Mucosa of gallbladder (tissue), 1 donor: ENCODE measurements at places on chromosomes 3 and 15.

DNA sequence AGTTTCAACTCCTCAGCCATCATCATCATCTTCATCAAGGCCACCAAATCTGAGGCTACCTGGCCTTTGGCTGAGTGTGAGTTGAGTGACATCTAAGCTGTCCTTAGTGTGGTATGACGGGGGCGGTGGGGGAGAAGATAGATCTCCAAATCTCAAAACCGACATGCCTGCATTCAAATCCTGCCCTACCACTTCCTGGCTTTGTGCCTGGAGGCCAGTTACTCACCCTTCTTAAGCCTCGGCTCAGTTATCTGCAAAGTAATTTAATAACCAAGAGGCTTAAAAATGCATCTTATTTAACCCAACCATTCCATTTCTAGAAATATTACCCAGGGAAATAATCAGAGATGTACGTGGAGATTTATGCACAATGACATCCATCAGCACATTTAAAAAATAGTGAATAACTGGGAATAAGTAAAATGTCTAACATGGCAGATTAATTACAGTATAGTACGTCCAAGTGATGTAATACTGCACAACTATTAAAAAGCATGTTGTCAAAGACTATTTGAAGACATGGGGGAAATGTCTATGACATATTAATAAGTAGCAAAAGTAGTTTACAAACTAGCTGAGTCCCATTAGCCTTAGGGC, 167.4 kb downstream of the NTRK3 start:
- DNase-seq, result no peak

- DNase-seq, result no peak
Observed at GRCh38 chr15:80415358-80415670, 11.1 kb downstream of the ARNT2 start.

DNA sequence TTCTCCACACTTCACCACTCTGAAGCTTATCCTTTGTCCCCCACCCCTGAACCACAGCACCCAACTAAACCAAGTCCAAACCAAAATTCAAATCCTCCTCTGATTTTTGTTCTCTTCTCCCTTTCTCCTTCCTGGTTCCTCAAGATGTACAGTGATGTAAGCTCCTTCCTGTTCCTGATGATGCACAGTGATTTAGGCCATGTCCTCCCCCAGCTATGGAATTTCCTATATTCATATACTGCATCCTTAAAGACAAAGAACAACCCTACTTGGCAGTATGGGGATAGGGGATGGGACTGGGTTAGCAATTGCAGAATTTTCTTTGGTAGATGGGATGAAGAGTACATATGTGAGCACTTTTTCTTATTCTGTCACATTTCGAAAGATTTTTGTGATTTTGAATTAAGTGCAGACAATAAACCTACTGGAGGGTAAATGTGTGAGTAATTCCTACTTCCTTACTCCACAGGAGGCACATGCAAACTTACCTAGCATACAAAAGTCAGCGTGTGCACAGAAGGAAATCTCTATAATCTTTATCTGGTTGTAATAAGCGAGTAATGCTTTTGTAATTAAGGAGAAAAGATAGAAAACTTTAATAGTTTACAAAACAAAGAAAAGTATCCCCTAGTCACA, 125.0 kb downstream of the ANO10 start:
- DNase-seq, result no peak

DNA sequence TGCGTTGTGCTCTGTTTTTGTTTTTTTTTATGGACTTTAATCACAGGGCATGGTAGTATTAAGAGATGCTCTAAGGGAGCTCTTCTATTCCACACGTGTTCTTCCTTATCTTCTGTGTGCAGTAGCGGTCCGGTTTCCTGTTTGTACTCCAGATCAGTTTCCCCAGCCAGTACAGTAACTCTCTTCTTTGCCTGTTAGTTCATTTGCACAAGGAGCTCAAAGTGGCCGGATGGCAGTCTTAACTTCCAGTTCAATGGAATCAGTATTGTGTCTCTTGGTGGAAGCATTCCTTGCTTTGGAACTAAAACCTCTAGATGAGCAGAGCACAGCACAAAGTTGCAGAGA, 122.0 kb downstream of the KLF13 start:
- DNase-seq, result no peak

GRCh38 chr3:31004025-31004678, 109.7 kb upstream of the GADL1 start:
- no peak for DNase-seq

GRCh38 chr3:18119866-18120265, 305.3 kb downstream of the SATB1 start:
- DNase-seq, result no peak

GRCh38 chr3:142273501-142273900, 48.1 kb upstream of the GK5 start:
- no peak for DNase-seq

GRCh38 chr3:195077611-195078540, 193.1 kb downstream of the XXYLT1 start:
- no peak for DNase-seq

- no peak for DNase-seq
Observed at GRCh38 chr3:169527507-169527906, 136.0 kb downstream of the MECOM start.

DNA sequence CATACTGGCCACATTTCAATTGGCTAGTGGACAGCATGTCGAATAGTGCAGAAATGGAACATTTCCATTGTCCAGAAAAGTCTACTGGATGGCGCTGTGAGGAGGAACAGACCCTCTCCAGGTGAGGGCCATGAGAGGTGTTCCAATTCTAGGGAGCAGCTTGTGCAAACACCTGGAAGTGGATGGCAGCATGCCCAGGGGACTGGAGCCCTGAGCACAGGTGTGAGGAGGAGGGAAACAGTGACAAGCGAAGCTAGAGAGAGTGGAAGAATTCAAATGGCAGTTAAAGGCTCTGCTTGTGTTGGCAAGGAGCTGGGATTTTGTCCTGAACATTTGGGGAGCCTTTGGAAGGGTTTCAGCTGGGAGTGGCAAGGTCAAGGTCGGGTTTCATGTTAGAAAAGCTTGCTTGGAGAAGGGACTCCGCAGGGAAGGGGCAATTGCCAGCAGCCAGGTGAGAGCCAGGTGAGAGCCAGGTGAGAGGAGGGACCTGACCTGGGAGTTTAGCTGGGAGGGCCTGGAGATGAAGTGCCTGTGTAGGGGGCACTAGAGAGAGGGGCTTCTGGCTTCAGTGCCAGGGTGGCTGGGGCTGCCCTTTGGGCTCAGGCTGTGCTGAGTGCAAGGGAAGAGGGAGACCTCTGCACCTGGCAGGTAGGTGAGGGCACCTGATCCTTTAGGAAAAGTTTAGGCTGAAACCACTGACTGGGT, 93.8 kb downstream of the LINGO1 start:
- peak; percentile 41 for DNase-seq

DNA sequence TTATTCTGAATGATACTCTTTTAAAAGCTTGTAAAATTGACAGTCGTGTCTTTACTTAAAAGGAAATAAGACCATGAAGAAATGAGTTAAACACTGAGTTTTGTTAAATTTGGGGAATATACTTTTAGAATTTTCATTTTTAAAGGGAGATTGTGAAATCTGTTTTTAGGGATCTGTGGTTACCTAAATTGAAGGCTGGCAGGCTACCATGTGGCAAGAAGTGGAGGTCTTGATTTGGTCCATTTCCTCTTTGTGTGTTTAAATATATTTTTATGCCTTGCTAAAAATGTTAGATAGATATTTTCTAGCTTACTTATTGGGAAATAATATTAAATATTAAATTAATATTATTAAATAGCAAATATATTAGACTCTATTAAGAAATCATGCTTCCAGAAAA, 36.6 kb upstream of the SLC22A13 start:
- DNase-seq, result no peak

DNA sequence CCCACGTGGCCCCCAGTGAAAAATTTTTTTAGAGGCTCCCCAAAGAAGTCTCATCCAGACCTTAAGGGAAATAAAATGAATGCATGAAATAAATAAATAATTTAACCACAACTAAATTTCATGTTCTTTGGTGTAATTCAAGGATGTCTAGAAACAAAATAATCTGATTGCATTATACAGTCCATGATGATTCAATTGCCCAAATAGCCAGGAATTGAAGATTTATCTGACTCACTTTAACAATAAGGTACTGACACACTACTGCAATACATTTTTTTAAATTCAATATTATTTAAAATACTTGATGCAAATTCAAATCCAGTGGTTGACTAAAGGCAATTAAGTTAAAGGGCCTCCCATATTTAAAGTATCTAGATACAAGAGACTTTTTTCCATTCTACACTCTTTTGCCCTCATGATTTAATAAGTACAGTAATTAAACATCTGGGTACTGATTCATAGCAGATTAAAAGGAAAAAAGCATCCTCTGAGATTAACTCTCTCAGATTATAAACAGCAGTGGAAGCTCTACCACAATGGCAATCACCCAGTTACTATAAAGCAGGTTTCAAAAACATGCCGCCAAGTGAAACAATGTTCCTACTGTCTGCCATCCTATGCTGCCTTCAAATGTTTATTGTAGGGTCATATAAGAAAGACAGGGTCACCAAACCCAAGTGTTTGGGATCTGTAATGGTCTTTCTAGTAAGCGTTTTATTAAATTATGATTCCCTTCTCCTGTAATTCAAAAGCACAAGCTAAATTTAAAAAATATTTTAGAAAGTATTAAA, 9.9 kb downstream of the UQCC5 start:
- no peak for DNase-seq

DNA sequence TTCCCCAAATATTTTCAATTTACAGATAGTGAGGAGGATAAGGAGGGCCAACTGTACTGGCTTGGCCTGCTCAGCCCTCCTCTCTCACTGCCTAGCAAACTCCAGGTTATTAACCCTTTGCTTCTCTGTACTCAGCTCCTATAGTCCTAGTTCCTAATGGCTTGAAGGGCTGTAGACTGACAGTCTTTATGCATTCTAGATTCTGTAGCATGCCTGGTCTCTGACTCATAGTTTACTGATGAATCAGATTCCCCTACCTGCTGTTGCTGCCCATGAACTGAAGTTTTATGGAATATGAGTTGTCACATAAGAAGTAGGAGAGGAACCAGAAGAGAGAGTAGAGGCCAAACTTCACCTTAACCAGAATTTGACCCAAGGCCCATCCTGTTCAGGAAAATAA, 27.1 kb upstream of the MAP3K13 start:
- DNase-seq, result no peak

- no peak for DNase-seq
Observed at GRCh38 chr15:79592126-79592525, 160.0 kb downstream of the MINAR1 start.

DNA sequence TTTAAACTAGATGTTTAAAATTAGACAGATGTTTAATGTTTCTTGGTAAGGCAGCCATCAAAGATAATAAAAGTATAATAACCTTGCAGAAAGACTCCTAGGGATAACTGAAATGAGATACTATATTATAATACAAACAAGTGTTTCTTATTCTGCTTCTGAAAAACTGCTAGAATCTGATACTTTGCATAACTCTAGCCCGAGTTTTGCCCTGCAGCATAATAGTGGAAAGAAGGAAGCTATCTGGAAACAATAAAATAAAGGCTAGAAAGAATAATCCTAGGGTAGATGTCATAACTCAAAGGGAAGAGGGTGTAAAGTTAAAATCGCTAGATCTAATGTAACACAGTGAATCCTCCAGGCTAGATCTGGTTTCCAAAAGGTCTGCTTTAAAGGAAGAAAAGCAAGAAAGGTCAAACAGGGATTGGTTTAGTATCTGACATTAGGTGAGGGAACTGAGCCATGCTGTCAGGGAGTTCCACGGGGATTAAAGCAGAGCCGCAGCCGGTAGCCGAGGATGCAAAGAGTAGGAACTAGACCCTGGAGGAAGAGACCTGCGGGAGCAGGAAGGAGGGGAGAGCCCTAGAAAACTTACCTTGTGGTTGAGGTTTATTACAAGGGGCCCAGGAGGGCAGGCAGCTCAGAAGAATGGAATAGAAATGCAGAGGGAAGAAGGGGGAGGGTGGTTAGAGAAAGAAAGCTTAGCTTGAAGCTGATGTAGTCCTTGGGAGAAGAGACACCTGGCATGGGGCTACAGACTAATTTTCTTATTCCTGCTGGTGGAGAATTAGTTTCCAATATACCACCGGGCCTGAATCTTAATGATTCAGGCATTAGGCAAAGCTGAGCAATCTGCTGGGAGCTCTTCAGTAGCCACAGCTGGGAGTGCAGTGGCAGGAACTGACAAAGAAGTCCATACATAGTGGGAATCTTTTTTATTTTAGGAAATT, 46.1 kb upstream of the TUSC7 start:
- no peak for DNase-seq

DNA sequence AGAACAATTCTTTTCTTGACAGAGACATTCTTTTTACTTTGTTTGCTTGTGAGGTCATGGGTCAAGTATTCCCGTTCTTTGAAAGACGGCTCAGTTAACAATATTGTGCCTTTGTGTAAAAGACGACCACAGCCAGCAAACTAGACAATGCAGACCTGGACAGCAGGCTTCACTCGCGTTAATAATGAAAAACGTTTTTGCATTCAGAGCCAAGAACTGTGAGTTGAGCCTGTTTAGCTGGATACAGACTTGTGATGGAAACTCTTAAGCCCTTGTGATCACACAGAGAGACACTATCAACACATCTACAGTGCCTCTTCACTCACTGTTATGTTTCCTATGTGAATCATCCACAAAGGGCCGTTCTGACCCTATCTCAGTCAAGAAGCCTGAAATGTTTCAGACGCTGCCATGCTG, 37.3 kb upstream of the CMTM7 start:
- no peak for DNase-seq

DNA sequence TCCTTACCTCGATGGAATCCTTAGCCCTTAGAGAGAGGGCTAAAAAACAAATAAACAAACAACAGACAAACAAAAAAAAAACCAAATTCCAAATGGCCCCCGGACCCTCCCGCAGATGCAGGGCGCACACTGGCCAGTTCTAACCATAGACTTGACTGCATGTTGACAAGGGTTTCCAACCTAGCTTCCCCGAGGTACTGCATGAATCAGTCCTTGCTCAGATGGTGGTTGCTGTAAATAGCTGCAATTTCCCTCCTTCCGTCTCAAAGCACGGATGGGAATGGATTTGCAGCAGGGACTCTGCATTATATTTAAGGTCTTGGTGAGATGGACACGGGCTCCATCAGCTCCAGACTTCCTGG, 162.8 kb downstream of the CD47 start:
- no peak for DNase-seq

DNA sequence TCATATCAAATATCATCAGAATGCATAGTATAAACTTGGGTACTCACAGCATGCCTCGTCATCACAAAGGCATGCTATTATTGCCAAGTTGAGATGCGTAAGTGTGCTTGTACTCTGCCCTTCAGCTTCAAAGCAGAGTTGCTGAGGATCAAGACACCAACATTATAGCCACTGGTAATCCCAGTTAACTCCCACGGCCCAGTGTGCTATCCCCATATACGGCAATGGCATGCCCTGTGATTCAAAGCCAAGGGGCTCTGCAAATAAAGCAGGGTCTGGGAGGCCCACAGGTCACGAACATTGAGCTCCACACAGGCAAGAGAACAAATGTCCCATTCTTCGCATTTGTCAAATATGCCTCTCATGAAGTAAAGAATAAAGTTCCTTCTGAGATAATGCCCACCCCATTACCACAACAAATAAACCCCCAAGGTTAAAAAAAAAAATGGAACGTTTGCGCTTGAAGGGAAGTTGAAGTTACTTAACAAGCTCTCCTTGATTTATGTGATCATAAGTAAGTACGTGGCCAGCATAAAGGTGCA, 298.1 kb upstream of the NECTIN3 start:
- no peak for DNase-seq

- DNase-seq, result no peak
Observed at GRCh38 chr15:58159827-58160386, 21.7 kb downstream of the AQP9 start.

GRCh38 chr3:197809356-197810020, 18.4 kb downstream of the LRCH3 start:
- DNase-seq, result no peak

- DNase-seq, result no peak
Observed at GRCh38 chr15:96947296-96948229, 617.1 kb downstream of the NR2F2 start.
